Omental fat pad (tissue), 4 donors: ENCODE measurements at places on chromosomes 16 and 17.

- no peak for DNase-seq
These were observed 44.9 kb upstream of the DOC2B start for GRCh38 chr17:226108-227077.

GRCh38 chr17:81309140-81309858 lies 14.2 kb upstream of the SLC38A10 start:
- peak; percentile 74 for DNase-seq

DNA sequence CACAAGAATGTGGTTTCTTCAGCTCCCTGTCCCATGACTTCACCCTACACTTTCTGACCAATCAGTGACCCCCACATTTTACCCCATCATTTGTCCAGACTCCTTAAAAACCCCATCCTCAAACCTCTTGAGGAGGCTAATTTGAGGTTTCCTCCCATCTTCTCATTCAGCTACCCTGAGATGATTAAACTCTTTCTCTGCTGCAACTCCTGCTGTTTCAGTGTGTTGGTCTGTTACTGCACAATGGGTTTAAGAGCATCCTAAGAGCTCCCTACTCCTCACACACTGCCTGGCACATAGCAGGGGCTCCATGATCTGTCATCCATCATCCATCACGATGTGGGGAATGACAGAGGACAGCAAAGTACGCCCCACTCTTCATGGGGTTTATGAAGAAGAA lies 212.6 kb downstream of the SLC39A11 start:
- no peak for DNase-seq

- DNase-seq = no peak
These were observed 13.9 kb downstream of the BCAR1 start for GRCh38 chr16:75237398-75238131.

DNA sequence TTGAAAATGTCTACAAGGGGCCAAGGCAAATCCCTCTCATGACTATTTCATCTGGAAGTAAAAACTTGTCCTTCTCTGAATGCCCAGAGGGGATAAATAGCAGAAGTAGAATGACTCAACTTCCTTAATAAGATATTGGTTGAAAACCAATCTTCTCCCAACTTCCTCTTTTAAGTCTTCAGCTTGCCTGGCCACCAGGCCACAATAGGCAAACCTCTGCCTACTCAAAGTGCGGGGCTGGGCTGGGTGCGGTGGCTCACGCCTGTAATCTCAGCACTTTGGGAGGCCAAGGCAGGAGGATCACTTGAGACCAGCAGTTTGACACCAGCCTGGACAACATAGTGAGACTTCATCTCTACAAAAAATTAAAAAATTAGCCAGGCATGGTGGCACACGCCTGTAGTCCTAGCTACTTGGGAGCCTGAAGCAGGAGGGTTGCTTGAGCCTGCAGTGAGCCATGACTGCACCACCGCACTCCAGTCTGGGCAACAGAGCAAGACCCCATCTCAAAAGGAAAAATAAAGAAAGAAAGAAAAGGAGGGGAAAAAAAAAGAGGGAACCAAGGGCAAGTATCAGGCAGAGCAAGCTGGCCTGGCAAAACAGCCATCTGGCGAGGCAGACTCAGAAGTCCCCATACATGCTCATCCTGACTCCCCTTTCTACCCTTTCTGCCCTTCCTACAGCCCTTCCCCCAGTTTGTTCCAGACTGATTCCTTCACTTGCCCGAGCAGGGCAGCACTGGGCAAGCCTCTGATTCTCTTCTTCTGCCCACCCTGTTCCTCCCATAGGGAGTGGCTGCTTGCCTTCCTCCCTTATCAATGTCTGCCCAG lies 20.6 kb downstream of the MAP3K14 start:
- DNase-seq = no peak

GRCh38 chr17:57350266-57350665 lies 93.9 kb downstream of the MSI2 start:
- no peak for DNase-seq
